WTC11 (cell line): ENCODE measurements at places on chromosomes 13 and 19.

- no peak for DNase-seq
Measured at GRCh38 chr13:48264058-48264457, 31.1 kb downstream of the ITM2B start.

DNA sequence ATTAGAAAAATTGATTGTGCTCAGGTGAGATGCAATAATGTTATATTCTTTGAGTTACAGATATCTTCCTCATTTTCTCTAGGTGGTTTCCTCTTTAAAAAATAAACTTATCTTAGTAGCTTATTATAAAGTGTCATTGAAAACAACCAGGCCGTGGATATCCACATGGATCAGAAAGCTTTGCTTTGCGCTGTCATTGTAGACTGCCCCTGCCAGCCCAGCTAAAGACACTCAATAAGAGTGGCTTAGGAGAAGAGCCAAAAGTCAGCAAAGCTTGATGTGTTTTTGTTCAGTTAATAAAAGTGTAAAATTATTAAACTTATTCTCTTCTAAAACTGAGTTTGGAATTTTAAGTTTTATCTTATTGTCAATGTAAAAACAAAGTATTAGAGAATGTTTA lies 34.4 kb downstream of the TPP2 start:
- DNase-seq = no peak

GRCh38 chr19:20558011-20558410 lies 7.6 kb downstream of the ZNF737 start:
- DNase-seq = peak; percentile 77

GRCh38 chr13:52903320-52903719 lies 54.9 kb upstream of the PCDH8 start:
- DNase-seq = no peak

DNA sequence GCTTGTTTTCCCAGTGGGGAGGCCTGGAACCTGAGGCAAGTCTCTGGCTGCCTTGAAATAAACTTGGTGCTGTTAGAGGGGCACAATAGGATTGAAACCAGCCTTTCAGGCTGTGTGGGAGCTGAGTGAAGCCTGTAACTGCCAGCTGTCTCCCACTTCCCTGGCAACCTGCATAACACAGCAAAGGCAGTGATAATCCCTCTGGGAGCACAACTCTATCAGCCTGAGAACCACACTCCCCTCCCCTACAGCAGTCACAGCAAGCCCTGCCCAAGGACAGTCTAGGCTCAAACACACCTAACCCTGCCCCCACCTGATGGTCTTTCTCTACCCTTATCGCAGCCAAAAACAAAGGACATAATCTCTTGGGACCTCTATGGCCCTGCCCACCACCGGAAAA lies 683.8 kb upstream of the ATXN8OS start:
- DNase-seq = no peak

GRCh38 chr13:29688193-29688592 lies 92.7 kb upstream of the SLC7A1 start:
- no peak for DNase-seq

DNA sequence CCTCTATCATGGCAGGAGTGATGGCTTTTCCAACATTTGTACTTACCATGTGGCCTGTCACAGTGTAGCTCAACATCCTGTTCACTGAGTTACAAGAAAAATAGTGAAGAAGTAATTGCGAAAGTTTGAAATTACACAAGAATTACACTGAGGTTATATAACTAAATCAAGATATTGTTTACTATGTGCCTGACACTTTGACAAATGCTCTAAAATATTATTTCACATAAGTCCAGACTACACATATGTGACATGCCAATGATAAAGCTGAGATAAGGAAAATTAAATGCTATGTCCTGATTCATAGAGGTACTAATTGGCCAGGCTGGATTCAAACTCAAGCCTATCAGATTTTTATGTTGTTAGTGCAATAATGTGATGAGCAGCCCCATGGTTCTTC lies 451.7 kb downstream of the PCDH9 start:
- no peak for DNase-seq

GRCh38 chr19:5041913-5042187 lies 72.9 kb downstream of the KDM4B start:
- DNase-seq = no peak

GRCh38 chr13:50589651-50590054 lies 253.8 kb downstream of the DLEU7 start:
- DNase-seq = no peak

DNA sequence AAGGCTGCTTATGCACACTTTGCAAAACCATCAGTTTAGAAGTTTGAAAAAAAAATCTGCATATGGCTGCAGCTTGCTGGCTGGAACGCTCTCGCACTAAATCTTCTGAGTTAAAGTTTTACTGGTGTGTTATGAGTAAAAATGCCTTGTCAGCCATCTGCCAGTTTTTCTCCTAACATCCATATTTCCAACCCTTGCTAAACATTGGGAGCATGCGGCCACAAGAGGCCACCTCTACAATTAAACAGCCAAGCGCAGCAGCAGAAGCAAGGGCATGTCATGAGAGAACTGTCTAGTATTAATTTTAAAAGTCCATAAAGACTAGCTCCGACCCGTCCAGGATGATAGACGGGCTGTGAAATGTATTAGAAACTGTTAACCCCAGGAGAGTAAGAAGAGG lies 248.3 kb downstream of the TSHZ3 start:
- no peak for DNase-seq

DNA sequence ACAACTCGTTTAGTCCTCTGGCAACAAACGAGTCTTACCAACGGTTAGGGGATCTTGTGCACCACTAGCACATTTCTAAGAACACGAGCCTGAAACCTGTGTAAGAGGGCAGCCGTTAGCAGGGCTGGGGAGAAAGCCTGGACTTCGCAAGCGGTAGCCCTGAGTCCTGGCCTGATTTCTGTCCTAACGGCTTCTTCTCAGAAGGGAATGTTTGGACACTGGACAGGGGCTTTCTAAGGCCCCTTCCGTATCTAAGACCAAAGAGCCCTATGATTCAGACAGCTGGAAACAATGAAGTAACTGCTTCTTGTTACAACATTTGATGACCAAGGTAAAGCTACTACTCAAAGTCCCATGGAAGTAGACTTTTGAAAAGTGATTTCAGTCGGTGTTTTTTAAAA lies 2.2 kb downstream of the ANKRD10 start:
- no peak for DNase-seq

- DNase-seq = no peak
Measured at GRCh38 chr13:92963029-92963428, 263.6 kb upstream of the GPC6 start.

DNA sequence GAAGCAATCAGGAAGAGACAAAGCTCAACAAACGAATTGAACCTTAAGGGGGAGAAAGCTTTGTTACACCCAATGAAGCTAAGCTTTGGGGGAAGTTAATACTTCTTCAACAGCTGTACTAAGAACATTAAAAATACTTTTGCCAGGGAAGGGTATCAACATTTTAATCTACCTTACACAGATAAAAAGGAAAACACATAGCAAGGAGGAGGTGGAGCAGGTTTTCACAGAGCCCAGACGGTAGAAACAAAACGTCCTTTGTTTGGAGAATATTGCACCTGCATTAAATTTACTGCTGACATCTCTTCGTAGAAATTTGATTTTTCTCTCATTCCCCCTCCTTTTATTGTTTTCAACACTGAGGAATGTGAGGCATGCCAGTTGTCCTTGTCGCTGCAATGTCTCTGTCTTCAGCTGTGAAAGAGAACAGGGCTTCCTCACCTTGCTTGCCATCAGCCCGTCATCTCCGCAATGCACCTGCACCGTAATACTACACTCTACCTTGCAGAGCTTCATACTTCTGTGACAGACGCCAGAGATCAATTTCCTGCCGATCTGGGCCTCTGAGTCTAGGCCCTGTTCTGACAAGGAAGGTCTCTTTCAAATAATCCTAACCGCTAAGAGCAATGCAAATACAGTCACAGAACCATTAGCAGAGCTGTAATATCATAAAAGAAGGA lies 270.8 kb downstream of the SPRY2 start:
- peak; percentile 20 for DNase-seq

GRCh38 chr13:93775507-93776108 lies 549.0 kb downstream of the GPC6 start:
- DNase-seq = no peak

DNA sequence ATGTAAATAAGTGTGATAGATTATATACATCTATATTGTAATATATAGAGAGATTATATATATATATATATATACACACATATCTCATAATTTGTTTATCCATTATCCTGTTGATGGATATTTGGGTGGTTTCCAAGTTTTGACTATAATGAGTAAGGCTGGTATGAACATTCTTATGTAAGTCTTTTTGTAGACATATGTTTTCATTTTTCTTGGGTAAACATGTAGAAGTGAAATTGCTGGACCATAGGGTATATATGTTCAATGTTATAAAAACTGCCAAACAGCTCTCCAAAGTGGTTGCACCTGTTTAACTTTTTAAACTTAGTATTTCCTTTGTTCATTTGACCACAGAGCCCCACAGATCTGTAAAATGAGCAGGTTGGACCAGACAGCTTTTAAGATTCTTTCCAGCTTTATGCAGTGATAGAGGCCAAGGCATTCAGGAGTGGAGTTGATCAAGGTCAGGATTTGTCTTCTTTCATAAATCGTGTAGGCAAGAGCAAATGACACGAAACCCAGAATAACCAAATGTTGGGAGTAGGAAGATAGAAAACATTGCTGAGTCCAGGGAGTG lies 21.7 kb upstream of the KATNAL1 start:
- no peak for DNase-seq
